Effector CD4-positive, alpha-beta T cell (primary cell): ENCODE measurements at places on chromosomes 2 and 18.

- no peak for DNase-seq
Observed at GRCh38 chr18:30491815-30492551, 550.6 kb downstream of the DSC3 start.

GRCh38 chr2:170146784-170147183, 31.2 kb upstream of the MYO3B start:
- DNase-seq: no peak

DNA sequence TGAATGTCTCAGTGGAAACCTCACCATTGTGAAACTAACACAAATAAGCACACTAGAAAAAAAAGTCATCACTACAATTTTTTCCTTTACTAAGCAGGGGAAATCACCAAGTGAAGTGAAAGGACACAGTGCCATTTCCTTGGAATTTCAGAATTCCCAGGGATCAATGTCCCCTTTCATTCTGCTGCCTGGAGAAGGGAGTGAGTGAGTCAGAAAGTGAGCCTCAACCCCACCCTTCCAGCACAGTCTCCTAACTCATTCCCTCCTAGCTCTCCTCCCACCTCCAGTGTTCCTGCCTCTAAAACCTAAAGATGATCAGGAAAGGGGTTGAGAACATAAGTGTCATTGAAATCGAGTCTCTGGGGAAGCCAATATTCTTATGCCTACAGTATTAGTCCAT, 608.5 kb downstream of the RNF144A start:
- no peak for DNase-seq

DNA sequence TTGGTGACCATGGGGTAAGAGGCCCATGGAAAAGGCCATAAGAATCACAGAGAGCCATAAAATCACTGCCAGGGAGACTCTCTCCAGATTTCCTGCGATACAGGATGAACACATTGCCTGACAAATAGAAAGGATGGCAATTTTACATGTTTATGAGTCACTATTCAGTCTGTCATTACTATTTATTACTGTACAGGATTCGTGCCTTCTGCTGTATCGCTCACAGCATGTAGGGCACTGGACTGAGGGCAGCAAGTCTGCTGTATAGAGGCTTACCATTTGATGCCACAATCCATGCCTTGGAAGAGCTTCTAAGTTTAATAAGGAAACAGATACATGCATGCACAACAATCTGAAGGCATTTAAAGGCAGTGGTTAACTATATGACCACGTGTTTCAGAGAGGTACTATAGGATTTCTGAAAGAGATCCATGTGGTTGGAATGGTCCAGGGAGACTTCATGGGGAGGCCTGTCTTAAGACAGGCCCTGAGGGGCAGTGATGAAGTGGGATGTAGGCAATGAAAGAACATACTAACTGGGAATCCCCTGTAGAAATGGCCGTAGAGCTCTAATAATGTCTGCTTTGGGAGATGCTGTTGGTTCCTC, 702.4 kb upstream of the RAB6C start:
- DNase-seq: no peak

- no peak for DNase-seq
Observed at GRCh38 chr2:55431982-55432627, 12.4 kb upstream of the CCDC88A start.

DNA sequence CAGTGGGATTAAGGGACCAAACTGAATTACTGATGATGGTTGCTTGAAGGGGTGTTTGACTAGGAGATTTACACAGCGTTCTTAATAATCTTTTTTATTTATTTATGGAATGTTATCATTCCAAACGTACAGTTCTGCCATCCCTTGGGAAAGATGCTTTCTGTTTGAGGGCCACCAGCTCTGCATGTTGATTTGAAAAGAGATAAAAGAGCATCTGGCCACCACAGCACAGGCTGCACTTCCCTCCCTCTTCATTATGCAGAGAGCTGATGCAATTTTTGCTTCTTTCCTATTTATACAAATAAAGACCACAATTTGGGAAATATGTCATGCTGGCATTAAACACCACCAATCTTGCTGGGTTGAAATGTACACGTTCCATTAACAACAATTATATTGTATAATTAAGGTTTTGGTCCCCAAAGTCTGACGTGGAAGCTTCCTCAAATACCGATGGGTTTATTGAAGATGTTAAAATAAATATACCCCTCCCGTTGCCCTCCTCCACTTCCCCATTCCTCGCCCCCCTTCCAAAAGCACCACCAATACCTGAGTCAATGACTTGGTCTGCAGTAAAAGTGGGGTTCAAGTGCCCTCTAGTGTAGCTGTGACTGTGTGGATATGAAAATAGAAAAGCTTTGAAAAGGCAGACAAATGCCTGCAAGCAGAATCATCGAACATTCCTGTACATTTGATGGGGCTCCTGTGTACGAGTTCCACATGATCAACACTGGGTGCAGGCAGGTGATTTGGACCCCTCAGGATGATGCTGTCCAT, 211.9 kb downstream of the HRH4 start:
- DNase-seq: no peak

DNA sequence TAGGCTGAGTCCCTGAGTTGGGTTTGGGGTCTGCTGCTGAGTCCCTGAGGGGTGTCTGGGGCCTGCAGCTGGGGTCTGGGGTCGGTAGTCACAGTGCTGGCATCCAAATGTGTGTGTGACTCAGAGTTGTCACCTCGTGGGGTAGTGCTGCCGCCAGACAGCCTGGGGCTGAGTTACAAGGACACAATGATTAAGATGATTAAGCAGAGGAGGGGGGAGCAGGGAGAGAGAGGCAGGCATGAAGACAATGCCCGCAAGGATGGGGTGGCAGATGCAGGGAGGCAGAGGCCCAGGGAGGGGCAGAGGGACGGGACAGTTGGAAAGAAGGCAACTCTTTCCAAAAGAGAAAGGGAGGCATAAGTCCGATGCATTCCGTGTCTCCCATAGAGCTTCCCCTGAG, 120.2 kb downstream of the CELF4 start:
- no peak for DNase-seq

DNA sequence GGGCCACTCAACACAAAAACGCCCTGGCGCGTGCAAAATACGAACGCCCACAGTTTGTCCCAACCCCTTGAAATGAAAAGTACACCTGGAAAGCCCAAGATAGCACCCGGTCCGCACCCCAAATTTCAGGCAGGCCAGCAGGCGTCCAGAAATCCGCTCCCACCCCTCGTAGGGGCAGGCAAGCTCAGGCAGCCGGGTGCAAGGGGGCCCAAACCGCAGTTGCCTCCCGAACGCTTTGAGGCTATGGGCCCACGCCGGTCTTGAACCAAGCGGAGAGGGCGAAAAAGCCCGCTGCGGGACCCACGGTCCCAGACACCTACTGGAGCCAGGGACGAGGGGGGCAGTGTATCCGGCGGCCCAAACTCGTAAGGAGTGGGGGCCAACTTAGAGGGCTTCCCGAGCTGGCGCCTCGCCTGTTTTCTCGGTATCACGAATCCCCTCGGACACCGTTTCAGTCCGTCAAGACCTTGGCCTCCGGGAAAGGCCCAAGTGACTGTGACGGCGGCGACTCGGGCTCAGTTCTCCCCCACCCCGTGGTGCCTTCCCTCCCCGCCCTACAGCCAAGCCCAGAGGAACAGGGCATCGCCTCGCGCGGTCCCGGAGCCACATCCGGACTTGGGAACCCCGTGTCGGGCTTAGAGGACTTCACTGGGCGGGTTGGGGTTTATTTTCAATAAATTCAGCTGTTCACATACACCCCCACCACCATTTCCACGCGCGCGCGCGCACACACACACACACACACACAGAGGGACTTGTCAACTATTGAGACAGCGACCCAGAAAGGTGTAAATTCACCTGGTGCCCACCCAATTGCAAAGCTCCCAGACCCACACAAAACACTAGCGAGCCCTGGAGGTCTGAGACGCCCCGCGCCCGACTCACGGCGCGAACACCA, 6.2 kb upstream of the SATB2 start:
- DNase-seq: no peak

DNA sequence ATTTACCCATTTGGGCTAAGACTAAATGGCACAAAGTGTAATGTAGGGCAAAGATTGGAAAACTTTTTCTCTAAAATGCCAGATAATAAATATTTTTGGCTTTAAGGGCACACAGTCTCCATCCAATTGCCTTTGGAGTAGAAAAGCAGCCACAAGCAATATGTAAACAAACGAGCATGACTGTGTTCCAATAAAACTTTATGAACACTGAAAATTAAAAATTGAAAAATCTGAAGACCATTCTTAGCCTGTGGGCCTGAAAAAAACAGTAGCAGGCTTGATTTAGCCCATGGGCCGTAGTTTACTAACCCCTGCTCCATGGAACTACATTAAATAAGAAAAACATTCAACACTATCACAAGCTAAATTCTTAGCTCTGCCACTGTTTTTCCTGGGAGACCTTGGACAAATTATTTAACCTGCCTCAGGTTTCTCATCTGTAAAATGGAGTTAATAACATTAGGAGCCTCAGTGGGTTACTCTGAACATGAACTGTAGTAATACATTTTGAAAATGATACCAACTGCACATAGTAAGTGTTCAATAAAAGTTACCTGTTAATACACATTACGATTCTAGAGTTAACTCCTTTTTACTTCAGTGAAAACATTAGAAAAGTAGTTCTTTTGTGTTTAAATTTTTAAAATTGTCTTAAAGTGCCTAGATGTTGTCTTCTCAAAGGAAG, 1.3 kb downstream of the IFIH1 start:
- DNase-seq: no peak

DNA sequence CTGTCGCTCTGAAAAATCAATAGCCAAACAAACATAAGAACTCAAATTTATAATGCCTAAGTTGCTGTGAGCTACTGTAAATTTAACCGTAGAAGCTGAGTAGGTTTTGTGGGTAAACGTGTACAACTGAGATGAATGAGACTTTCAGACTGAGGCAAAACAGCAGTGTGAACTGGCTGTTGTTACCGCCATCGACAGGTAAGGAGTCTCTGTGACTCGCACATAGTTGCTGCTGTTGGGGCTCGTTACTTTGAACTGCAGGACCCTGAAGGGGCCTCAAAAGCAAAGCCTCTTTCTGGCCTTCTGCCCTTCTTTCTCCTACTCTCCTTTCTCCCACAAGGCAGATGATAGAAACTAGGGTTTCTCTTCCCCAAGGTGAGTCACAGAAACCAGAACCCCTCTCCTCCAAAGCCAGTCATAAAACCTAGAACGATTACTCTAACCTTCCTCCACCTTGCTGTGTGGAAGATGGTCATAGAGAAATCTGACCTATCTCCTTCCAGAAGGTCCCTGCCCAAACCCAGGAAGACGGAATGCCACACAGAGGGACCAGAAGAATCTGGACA, 101.2 kb downstream of the DLGAP1 start:
- DNase-seq: no peak

GRCh38 chr2:230823264-230823964, 41.3 kb upstream of the ITM2C start:
- no peak for DNase-seq

- no peak for DNase-seq
Observed at GRCh38 chr18:36513556-36513955, 216.0 kb downstream of the FHOD3 start.

DNA sequence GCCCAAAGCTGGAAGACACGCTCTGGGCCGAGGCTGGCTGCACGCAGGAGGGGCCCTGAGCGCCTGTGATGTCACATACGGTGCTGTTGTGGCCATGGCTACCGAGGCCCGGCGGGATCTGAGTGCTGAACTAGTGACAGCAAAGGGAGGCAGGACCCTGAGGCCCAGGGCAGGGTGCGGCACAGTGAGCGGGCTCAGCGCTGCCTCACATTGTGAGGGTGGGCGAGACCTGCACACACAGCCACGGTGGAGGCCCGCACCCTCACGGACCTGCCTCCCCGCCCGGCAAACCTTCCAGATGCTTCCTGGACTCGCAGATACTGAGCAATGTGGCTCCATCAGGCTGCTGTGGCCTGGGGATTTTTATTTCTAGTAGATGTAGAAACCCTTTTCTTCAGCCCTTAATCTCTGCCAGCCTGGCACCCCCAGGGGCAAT, 133.8 kb upstream of the CTDP1 start:
- DNase-seq: no peak

DNA sequence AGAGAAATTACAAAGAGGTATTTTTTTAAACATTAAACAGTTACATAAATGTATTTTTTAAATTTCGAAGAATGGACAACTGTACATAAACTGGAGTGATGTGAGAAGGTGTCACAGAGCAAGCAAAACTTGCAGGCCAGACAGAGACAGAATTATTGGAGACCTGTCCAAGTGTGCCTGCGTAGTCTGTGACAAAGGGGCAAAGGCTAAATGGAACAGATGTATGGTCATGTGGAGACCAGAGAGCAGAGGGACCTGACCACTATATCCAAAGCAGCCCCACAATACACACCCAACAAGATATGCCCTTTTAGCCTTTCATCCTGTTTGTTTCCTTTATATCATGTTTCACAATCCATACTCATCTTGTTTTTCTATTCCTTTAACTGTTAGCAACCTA, 225.3 kb upstream of the VWC2L start:
- DNase-seq: no peak

- no peak for DNase-seq
Observed at GRCh38 chr18:41457765-41458326, 497.2 kb upstream of the PIK3C3 start.

- DNase-seq: no peak
Observed at GRCh38 chr2:207416111-207416510, 113.7 kb upstream of the CREB1 start.

- DNase-seq: no peak
Observed at GRCh38 chr2:172246649-172247048, 143.9 kb upstream of the DLX2 start.

DNA sequence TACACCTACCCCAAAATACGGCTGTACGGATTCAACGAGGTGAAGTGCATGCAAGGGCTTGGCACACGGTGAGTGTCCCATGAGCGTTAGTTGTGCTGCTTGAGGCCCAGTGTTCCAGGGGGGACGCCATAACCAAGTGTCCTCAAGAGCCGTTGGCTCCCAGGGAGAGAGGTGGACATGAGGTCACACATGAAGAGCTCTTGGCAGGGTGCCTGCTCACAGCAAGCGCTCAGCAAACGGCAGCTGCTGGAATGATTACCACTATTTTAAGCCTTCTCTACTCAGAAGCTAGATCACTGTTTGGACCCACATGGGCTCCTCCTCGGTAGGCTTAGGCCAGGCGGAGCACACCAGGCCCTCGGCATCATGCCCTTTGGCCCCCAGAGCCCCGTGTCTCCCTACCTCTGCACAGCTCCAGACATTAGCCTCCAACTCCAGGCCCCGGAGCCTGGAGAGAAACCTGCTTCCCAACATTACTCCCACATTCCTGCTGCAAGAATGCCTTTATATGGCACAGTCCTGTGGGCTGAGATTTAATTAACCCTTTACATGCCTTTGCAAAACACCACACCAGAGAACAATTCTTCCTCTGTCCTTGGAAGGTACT, 68.4 kb upstream of the PPP1CB start:
- DNase-seq: no peak

GRCh38 chr18:46278481-46279465, 174.6 kb downstream of the HAUS1 start:
- DNase-seq: no peak
